ENCODE measurements at places on chromosomes 7 and 10.

- DNase-seq, result no peak
Measured at GRCh38 chr7:111029574-111030251, 61.2 kb upstream of the LRRN3 start.

DNA sequence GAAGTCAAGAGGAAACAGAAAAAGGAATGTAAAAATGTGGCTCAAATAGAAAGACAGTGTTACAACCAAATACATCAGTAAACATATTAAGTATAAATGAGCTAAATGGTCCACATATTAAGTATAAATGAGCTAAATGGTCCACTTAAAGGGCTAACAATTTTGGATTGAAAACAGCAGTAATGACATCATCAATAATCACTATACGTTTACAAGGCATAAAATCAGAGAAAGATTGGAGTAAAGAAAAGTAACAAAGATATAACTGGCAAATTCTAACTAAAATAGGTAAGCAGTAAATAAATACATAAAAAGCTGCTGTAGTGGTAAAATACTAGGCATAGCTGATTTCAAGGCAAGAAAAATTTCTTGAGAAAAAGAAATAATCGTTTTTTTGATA, 1298.4 kb upstream of the CELF2 start:
- no peak for DNase-seq

GRCh38 chr10:14603534-14604102, 171.1 kb downstream of the FAM107B start:
- DNase-seq, result peak; percentile 33

DNA sequence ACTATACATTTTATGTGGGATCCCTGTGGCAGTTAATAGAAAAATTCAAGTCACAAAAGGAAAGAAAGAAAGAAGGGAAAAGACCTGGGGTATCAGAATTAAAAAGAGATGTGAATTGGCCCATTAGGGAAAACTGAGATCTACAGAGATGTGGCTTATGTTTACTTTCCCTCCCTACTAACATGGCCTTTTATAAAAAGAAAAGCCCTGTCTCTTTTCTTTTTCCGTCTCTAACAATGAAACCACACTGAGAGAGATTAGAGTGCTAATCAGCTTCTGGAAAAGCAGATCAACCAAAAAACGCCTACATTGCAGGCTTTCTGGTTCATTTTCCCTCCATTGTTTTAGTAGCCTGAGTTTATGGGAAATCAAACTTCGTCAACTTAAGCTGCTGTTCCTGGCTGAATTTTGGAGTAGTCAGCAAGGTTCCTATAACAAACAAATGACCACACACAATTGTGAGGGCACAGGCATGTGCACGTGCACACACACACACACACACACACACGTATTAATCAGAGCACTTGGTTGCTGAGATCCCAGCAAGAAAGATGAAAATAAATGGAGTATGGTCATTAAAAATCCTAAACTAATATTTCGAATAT, 235.1 kb downstream of the SORCS1 start:
- no peak for DNase-seq

GRCh38 chr7:30671793-30672465, 10.3 kb downstream of the CRHR2 start:
- DNase-seq, result peak; percentile 64

DNA sequence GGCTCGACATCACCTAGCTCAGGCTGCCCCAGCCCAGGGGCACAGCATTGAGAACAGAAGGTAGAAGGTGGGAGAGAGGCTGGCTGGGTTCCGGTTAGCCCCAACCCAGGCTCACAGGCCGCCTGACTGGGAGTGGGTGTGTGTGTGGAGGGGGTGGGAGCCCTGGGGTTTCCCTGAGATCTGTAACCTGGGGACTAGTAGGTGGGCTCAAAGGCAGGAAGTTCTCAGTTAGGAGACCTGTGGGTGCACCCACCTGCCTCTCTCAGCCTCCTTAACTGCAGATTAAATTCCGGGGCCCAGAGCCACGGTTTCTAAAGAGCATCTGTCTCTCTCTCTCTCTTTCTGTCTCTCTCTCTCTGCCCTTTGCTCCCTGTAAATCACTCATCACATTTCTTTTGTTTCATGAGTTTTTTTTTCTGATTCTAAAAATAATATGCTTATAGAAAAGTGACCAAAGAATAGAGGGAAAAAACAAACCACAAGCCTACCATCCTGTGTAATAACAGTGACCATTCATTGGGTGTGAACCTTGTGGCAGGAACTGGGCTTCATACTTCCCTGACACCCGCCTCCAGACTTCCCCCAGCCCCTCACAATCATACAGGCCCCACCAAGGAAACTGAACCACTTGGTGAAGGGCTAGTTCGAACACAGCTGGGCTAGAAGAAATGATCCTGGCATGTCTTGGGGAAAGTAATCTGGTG, 83.4 kb upstream of the SMNDC1 start:
- no peak for DNase-seq

- no peak for DNase-seq
Measured at GRCh38 chr7:108204281-108204796, 74.2 kb upstream of the LAMB4 start.

- no peak for DNase-seq
Measured at GRCh38 chr10:69741671-69742355, 59.9 kb upstream of the COL13A1 start.

DNA sequence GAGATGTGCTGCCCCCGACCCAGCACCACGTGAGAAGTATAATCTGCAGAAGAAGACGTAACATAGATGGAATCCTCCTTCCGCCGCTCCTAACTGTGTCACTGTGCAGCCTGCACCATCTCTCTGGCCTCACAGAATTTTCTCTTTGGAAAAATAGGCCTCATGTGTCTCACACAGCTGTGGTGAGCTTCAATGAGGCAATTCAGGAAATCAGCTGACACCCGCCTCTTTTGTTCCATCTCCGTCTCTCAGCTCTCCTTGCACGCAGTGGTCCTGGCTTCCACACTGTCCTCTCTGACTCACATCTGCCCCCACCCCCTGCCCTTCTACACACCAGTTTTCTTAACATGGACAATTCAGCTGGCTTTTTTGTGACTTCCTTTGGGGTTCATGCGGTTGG, 7.2 kb downstream of the C10orf90 start:
- DNase-seq, result no peak

- no peak for DNase-seq
Measured at GRCh38 chr7:71851776-71852498, 560.2 kb downstream of the CALN1 start.

GRCh38 chr10:88962336-88962735, 9.8 kb upstream of the ACTA2 start:
- no peak for DNase-seq

- DNase-seq, result no peak
Measured at GRCh38 chr7:78792006-78792405, 661.5 kb downstream of the MAGI2 start.

- DNase-seq, result no peak
Measured at GRCh38 chr7:157980774-157981173, 606.8 kb downstream of the PTPRN2 start.

DNA sequence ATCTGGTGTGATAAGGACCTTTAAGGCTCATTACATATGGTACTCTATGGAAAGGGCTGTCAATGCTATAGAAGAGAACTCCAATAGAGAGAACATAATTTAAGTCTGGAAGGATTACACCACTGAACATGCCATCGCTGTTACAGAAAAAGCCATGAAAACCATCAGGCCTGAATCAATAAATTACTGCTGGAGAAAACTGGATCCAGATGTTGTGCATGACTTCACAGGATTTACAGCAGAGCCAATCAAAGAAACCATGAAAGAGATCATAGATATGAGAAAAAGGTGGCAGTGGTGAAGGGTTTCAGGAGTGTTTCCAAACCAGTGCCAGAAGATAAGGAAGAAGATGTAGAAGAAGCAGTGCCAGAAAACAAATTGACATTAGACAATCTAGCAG, 18.9 kb upstream of the GPR22 start:
- DNase-seq, result no peak

DNA sequence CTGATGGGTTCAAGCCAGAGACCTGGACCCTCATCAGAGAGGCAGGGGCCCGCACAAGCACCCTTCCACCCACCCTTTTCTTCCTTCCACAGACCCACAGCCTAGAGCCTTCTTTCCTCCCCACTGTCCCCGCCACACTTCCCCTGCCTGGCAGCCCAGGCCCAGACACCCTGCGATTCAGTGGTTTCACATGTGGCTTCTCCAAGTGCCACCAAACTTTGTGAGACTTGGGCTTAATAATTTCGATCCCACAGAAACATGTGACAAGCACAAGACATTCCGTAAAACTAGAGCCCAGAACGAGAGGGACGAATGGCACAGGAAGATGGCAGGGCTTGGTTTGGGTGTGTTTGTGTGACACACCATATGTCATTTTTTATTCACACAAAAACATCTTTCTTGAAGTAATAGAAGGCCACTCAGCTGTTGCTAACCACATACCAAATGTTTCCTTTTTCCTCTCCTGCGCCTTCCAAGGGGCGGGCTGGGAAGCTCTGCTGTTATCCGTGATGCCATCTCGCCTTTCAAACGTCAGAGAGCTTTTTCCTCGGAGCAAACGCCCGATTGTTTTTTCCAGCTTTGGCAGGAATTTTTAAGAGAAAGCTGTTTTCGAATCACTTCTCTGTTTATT, 162.9 kb downstream of the GRK5 start:
- DNase-seq, result no peak

DNA sequence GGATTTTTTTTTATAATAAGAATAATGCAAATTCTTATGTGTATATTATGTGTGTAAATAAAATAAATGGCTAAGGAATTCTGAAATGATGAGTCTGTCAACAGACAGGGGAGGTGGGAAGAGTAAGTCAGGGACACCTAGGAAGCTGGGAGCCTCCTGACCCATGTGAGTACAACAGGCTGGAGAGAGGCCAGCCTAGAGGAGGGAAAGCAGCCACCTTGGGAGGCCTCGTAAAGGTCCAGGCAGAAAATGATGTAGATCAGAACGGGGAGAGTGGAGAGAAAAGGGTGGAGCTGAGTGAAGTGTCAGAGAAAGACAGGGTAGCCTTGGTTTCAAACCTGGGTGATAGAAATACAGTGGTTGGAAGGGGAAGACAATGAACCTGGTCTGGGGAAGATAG, 6.9 kb downstream of the NRAP start:
- DNase-seq, result no peak

DNA sequence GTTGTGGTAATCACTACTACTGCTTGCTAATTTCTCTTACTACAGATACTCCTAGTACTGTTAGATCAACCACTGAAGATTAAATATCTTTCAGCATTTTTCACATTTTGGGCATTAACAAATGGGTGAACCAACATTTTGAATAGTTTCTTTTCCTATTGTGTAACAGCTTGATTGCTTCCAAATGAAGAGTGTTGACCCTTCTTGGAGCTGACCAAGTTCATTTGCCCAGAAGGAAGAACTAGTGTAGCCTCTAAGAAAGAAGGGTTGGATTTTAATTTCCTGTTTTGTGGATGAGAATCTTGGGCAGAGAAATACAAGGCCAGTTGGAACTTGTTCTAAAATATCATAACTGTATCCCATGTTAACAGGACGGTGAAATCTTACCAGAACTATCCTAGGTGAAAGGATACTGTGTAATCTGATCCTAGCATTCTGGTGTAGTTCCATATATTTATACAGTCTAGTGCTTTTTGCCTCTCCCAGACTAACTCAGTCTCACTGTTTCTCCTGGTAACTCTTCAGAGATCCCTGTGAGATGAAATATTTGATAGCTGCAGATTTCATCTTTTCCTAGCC, 37.3 kb downstream of the SND1 start:
- no peak for DNase-seq

DNA sequence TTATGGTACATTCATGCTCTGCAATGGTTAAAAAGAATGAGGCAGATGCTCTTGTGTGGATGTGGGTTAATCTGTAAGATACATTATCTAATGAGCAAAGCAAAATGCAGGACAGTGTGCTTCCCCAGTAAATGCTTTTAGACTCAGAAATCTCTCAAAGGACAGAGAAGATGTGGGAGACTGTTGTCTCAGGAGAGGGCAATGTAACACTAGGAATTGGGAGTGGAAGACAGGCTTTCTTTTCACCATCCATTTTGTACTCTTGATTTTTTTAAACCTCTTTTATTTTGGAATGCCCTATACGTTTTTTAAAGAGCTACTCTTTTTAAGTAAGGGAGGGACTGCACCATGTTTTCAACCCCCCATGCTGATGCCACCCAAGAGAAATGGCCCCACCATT, 77.5 kb upstream of the ADAM12 start:
- no peak for DNase-seq

GRCh38 chr7:70506434-70506833, 625.5 kb upstream of the GALNT17 start:
- DNase-seq, result peak; percentile 24

- DNase-seq, result no peak
Measured at GRCh38 chr7:139744768-139745677, 32.8 kb downstream of the HIPK2 start.

GRCh38 chr10:97062456-97062855, 123.3 kb downstream of the SLIT1 start:
- DNase-seq, result no peak

DNA sequence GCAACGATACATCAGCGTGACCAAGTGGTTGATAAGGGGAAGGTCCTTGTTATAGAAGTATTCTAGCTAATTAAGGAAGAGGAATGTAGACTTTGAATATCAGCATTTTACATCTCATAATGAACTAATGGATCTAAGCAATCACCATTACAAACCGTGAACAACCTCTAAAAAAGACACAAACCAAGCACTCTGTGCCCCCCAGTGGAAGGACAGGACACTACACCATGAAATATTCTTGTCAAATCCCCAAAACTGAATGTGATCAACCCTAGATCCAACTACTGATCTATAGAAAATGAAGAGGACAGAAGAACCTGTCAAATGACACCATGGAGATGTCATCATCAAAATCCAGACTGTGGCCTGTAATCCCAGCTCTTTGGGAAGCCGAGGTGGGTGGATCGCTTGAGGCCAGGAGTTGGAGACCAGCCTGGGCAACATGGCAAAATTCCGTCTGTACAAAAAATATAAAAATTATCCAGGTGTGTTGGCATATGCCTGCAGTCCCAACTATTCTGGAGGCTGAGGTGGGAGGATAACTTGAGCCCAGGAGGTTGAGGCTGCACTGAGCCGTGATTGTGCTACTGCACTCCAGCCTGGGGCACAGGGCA, 111.3 kb upstream of the CARD11 start:
- peak; percentile 46 for DNase-seq

DNA sequence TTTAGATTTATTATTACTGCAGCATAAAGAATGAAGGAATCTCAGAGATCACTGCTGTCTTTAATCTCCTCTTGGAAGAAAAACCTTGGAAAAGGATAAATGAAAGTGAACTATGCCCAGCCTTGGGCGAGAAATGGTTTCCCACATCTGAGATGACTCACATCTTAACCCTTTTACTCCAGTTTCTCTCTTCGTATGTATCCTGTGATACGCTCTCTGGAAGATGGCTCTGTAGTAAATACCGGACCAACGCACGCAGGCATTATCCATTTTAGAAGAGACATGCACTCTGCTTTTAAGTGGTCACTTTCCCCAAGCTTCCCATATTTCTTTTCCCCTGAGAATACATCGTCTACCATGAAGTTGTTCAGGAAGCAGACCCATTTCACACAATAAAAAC, 207.3 kb upstream of the BMPER start:
- no peak for DNase-seq

All from HEK293T (cell line).